ENCODE measurements at places on chromosomes 11 and 22.
A peak's percentile ranks its signal among the peaks of the same experiment; 100 is the strongest.

- no peak for DNase-seq
Measured at GRCh38 chr11:88041679-88042078, 133.6 kb downstream of the RAB38 start.

DNA sequence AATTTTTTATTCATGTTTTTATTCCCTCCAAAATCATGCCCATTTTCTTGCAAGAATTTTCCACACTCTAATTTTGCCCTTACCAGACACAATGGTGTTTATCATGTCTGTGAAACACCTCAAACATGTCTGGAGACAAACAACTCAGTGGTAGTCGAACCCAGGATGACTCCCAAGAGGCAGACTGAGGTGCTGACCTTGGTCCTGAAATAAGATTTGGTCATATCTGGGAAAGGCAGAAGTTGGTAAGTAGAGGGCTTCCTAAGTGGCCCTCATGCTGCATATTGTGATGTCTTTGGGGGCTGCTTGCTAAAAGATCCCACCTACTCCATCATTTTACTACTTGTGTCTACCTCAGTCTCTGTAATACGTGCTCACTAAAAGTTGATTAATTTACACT lies 369.4 kb upstream of the ISX start:
- DNase-seq = peak; percentile 23

- no peak for DNase-seq
Measured at GRCh38 chr22:19729507-19729906, 6.2 kb downstream of the GP1BB start.

- DNase-seq = no peak
Measured at GRCh38 chr22:46280999-46281623, 13.3 kb downstream of the TTC38 start.

DNA sequence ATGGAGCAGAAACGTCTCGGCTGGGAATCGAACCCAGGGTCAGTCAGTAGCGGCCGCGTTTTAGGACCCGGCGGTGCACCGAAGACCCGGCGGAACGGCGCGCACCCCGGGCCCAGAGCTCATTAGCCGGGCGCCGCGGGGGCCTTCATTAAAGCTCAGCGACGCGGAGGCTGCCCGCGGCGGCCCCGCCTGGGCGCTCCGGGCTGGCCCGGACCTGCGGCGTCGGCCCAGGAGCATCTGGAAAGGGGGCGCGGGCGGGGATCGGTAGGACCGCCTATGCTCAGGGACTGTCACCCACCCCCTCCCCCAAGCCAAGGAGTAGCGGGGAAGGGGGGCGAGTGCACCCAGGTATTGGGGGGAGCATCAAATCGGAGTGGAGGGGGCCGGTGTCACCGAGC lies 52.2 kb downstream of the CYTH4 start:
- DNase-seq = no peak

DNA sequence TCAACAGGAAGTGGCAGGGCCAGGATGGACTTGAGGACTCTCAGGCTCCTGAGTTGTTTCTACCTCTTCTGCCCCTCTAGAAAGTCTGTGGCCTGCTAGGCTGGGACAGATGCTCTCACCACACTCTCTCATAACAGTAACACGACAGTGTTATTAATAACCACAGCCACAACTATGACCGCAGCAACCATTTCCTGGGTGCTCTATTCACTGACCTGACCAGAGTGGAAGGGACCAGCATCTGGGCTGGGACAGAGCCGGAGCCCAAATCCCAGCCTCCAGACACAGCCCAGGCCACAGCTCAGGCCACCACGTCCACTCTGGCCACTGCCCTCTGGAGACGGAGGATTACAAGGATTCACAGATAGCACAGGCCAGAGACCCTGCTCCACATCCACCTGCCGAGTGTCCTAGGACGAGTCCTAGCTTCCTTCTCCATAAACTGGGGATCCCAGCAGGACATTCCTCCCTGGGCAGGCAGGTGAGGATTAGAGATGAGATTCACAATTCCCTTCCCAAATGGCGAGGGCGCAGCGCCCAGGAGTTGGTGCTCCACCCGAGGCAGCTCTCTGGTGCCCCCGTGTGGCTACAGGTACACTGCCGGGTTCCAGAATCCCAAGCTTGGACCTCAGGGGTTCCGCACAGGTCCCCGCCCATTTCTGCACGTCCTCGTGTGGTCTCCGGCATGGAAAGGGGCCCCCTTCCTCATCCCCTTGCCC lies 7.1 kb downstream of the PNPLA5 start:
- no peak for DNase-seq

DNA sequence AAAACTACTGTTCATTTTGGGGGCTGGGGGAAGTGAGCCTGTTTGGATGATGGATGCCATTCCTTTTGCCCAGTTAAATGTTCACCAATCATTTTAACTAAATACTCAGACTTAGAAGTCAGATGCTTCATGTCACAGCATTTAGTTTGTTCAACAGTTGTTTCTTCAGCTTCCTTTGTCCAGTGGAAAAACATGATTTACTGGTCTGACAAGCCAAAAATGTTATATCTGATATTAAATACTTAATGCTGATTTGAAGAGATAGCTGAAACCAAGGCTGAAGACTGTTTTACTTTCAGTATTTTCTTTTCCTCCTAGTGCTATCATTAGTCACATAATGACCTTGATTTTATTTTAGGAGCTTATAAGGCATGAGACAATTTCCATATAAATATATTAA lies 87.1 kb upstream of the BIRC3 start:
- DNase-seq = no peak

All from NT2/D1 (cell line).